ENCODE measurements at places on chromosomes 12 and 14.

GRCh38 chr12:14545144-14546124 lies 22.2 kb downstream of the PLBD1 start:
- DNase-seq = no peak

- no peak for DNase-seq
These were observed 39.6 kb downstream of the CCDC88C start for GRCh38 chr14:91377700-91378652.

GRCh38 chr14:25049568-25050268 lies at the start of gene STXBP6:
Gene STXBP6, minus strand, starts transcription at chr14:25050147. Its CDS starts 75,329 bp downstream, at chr14:24974818.
- peak; percentile 88 for DNase-seq

GRCh38 chr12:46562625-46563225 lies 190.2 kb upstream of the SLC38A2 start:
- DNase-seq = no peak

DNA sequence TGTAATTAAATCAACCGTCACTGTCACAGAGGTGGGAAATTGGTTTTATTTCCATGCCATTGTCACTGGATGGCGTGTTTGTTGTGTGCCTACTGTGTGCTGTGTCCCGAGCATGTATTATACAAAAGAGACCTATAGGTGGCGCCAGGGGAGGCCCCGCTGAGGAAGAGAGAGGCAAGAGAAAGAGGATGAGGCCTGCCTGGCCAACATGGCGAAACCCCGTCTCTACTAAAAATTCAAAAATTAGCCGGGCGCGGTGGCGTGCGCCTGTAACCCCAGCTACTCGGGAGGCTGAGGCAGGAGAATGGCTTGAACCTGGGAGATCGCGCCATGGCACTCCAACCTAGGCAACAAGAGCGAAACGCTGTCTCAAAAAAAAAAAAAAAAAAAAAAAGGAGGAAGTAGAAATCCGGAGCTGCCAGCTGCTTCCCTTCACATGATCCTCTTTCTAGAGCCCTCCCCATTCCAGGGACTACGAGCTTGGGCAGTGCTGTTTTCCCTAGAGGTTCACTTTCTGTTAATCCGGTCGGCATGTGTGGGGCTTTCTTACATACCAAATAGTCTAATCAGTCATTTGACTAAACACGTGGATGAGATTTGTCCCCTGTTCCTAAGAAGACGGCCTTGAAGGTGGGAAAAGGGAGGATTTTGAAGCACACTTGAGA lies 6.4 kb upstream of the CCDC175 start:
- DNase-seq = no peak

DNA sequence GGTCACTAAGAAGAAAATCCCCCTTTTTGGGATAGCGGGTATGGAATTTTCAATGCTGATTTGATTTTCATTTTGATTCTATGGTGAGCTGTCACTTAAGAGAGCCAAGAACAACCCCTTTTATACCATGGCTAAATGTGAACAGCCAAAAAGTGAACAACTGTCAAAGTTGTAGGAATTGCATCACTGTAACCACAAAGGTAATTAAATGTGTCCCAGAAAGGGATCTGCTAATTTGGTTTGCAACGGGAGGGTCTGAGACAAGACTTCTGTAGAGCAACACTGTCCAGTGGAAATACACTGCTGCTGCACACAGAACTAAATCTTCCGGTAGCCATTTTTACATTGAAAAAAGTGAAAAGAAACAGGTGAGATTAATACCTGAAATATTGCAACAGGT lies 14.6 kb downstream of the CHST11 start:
- DNase-seq = no peak

- DNase-seq = peak; percentile 46
These were observed 46.7 kb downstream of the SMUG1 start for GRCh38 chr12:54142114-54142475.

GRCh38 chr14:56115976-56116893 lies 2.0 kb upstream of the PELI2 start:
- no peak for DNase-seq

GRCh38 chr12:104590022-104590421 lies 133.3 kb downstream of the CHST11 start:
- DNase-seq = no peak

GRCh38 chr12:107451246-107451645 lies 234.4 kb upstream of the PWP1 start:
- DNase-seq = no peak

- DNase-seq = no peak
These were observed 609.0 kb upstream of the LMO3 start for GRCh38 chr12:17214929-17215328.

GRCh38 chr12:80622271-80622670 lies 85.2 kb upstream of the MYF6 start:
- DNase-seq = no peak

DNA sequence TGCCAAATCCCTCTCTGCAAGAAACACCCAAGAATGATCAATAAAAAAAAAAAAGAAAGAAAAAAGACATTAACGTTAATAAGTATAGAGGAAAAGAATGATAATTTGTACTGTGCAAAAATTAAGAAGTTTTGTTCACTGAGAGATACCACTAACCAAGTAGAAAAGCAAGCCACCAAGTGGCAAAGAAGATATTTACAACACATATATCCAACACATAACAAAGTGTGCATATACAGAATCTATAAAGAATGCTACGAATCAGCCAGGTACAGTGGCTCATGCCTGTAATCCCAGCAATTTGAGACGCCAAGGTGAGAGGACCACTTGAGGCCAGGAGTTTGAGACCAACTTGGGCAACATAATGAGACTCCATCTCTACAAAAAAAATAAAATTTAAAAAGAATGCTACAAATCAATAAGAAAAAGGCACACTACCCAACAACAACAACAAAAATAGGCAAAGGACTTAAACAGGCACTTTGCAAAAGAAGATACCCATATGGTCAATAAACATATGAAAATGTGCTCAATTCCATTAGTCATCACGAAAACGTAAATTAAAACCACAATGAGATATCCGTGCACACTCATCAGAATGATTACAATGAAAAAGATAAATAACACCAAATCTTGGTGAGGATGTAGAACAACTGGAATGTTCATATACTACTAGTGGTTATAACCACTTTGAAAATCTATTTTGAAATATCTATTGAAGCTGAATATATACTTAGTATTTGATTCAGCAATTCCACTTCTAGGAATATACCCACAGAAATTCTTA lies 19.8 kb downstream of the GALNT4 start:
- DNase-seq = no peak

DNA sequence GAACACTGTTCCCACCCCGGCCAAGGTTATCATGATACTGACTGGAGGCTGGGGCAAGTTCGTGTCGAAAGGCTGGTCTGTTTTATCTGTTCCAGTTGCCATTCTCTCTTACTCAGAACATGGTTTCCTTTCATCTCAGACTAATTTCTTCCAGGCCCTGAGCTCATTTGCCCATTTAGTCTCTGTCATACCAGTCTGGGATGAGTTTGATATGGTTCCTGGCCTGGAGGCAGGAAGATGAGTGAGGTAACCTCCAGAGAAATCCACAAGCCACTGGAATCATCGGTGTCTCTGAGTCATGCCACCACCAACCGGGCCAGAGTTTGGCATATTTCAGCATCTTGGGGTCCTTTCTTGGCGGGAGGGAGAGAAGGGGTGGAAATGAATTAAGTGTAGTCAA lies 114.7 kb downstream of the NTF3 start:
- DNase-seq = no peak

GRCh38 chr14:75063013-75063412 lies 811 bp downstream of the ACYP1 start:
- no peak for DNase-seq

- no peak for DNase-seq
These were observed 59.7 kb downstream of the GTF2A1 start for GRCh38 chr14:81161088-81161487.

GRCh38 chr12:121513464-121514183 lies 67.2 kb downstream of the KDM2B start:
- no peak for DNase-seq

- no peak for DNase-seq
These were observed 13.5 kb downstream of the CEP170B start for GRCh38 chr14:104878582-104878981.

DNA sequence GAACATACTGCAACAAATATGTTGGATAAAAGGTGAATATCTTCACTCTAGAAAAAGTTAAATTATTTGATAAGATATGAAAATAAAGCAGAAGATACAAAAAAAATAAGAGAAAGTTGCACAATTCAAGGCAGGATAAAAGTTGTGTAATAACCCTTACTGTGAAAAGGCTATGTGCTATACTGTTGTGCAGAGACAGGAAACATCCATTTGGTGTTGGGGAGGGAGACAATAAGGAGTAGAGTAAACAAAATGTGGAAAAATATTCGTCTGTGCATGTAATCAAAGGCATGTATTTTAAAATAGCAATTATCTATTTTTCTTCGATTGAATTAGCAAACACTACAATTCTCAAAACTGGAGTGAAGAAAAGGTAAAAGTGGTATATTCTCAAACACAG lies 34.8 kb downstream of the PTHLH start:
- DNase-seq = no peak

DNA sequence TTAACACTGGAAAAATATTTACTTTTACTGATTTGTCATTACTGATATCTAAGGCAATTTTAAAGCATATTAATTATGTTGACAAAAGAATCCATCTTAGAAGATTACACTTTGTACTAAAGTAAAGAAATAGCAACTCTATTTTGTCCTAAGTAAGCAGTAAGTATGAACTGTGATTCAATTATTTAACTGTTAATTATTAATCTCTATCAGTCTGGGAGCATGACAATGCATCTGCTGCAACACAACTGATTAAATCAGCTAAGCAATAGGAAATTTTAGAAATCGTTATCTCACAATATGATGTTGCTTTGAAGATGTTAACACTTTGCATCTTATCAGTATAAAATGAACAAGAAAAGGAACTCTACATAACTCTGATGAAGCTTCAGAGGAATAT lies 172.3 kb downstream of the DPY19L2 start:
- DNase-seq = no peak
